Liver (tissue), 10 donors: ENCODE measurements at places on chromosomes 4 and X.

DNA sequence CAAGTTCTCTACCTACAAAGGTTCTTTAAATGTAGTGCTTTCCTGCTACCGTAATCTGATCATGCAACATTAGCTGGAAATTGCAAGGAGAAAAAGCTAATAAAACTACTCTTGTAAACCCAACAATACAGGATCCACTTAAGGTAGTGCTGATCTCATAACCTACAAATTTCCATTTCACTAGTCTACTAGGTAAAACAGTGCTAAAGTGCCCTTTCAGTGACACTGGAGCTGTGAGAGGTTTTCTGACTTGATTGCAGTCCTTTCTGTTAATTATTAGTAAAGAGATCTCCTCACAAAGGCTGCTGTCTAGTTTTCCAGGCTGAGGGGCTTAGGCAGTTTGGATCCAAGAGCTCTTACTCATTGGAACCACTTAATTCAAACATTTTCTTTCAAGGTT is 1118.7 kb downstream of the SH3BGRL start:
- H3K27me3 ChIP-seq = no peaks in the 10 kb centered on the region
- no peaks in the 10 kb centered on the region for H3K36me3 ChIP-seq
- no peak overlapping the region for H3K27ac ChIP-seq

DNA sequence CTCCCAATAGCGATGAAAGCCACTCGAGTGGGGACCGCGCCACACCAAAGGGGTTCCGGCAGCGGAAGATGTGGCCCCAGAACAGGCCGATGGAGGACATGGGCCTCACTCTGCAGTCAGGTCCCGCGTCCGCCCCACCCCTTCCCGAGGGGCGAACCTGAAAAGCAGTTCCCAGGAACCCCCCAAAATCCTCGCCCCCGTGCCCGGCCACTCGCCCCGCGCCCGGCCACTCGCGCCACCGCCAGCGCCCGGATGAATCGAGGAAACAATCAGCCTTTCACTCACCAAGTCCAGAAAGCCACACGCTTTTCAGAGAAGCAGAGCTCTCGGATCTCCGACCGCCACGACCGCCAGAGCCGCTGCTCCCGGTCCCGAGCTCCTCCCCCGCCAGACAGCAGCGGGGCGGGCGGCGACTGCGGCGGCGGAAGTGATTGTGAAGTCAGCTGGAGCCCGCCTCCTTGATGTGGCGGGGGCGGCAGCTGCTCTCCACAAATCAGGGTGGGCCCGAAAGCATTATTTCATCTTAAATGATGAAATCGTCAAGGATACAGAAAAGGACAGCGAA is at the start of gene PJA1:
Gene PJA1 (minus strand): TSS at position 367 of the 565 bp plus-strand sequence. CDS start 2,380 bp downstream, outside the sequence.
- peaks cover 4% of the 10 kb centered on the region for H3K36me3 ChIP-seq
- peak within 1 kb of the TSS; percentile 59 for H3K27ac ChIP-seq
- peaks cover 2% of the 10 kb centered on the region for H3K4me1 ChIP-seq
- H3K27me3 ChIP-seq = no peaks in the 10 kb centered on the region
- peak within 1 kb of the TSS; percentile 85 for H3K4me3 ChIP-seq

GRCh38 chrX:49291615-49292337 is 11.7 kb upstream of the GAGE10 start:
- H3K4me1 ChIP-seq = peaks cover 1% of the 10 kb centered on the region
- H3K27ac ChIP-seq = no peak overlapping the region
- H3K36me3 ChIP-seq = no peaks in the 10 kb centered on the region
- H3K4me3 ChIP-seq = no peak overlapping the region
- no peaks in the 10 kb centered on the region for H3K27me3 ChIP-seq

GRCh38 chrX:18983666-18984380 is at the start of gene PHKA2:
Gene PHKA2, minus strand, starts transcription at chrX:18984114. Its CDS starts 182 bp downstream, at chrX:18983932.
- H3K27ac ChIP-seq = peak within 1 kb of the TSS; percentile 91
- H3K4me3 ChIP-seq = peak within 1 kb of the TSS; percentile 85
- H3K27me3 ChIP-seq = no peaks in the 10 kb centered on the region

- H3K4me1 ChIP-seq = no peaks in the 10 kb centered on the region
- no peaks in the 10 kb centered on the region for H3K36me3 ChIP-seq
- no peaks in the 10 kb centered on the region for H3K27me3 ChIP-seq
- no peak overlapping the region for H3K4me3 ChIP-seq
- H3K27ac ChIP-seq = no peak overlapping the region
These were observed 99.4 kb upstream of the STK26 start for GRCh38 chrX:131923614-131924250.

DNA sequence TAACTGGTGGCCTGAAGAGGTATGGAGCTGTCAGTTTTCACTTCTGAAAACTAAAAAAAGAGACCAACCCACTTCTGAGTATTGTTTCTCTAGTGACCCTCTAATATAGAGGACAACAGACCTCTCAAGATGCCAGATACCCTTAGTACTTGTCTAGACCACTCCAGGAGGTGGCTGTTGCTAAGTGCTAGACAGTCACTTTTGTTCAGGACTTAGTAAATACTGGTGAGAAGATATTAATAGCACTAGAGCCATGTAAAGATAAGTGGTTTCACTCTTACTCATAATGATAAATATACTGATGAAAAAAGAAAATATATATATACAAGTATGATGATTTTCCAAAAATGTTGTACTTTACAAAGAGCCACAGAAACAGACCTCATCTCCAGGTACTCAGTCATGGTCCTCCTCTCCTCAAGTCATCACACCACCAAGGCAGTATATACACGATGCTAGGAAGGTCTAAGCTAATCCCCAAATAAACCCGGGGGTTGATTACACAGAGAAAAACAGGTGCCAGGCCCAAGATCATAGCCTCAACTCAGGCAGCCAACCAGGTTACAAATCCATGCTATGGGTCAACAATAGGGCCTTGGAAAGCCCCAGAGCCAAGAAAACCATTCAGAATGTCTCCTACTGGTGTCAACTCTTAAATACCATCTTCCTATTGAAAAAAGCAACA is 66.9 kb downstream of the ARHGEF9 start:
- no peak overlapping the region for H3K27ac ChIP-seq
- peaks cover 9% of the 10 kb centered on the region for H3K4me1 ChIP-seq
- no peaks in the 10 kb centered on the region for H3K27me3 ChIP-seq
- no peak for DNase-seq
- no peaks in the 10 kb centered on the region for H3K36me3 ChIP-seq

DNA sequence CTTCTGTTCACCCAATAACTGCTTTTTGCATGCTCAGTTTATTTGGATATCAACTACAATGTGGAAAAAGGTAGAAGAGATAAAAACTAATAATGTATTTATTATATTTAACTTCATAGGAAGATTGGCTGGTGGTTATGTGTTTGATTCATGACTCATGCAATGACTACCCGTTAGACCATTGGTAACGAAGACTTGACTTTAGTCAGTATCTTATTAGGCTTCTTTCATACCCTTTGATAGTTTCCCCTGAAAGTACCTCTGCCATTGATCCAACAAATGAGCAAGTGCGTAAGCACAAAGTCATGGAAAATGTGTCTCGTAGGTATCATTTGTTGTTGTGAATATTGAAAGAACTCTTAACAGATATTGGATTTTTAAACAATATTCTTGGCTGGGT is 394.7 kb downstream of the PPP3CA start:
- no peak for DNase-seq
- H3K4me3 ChIP-seq = no peak overlapping the region
- no peaks in the 10 kb centered on the region for H3K36me3 ChIP-seq
- H3K27me3 ChIP-seq = no peaks in the 10 kb centered on the region
- H3K4me1 ChIP-seq = peaks cover 2% of the 10 kb centered on the region
